Stimulated activated CD4-positive, alpha-beta T cell treated with anti-CD3 and anti-CD28 coated beads, Interleukin-15, amount 100 ng/mL, for 24 hours (primary cell): ENCODE measurements at places on chromosomes 3 and 15.

GRCh38 chr3:124576565-124577493 lies 153.4 kb upstream of the UMPS start:
- no peak for DNase-seq

- no peak for DNase-seq
These were observed 74.8 kb upstream of the RPL32 start for GRCh38 chr3:12916159-12916558.

DNA sequence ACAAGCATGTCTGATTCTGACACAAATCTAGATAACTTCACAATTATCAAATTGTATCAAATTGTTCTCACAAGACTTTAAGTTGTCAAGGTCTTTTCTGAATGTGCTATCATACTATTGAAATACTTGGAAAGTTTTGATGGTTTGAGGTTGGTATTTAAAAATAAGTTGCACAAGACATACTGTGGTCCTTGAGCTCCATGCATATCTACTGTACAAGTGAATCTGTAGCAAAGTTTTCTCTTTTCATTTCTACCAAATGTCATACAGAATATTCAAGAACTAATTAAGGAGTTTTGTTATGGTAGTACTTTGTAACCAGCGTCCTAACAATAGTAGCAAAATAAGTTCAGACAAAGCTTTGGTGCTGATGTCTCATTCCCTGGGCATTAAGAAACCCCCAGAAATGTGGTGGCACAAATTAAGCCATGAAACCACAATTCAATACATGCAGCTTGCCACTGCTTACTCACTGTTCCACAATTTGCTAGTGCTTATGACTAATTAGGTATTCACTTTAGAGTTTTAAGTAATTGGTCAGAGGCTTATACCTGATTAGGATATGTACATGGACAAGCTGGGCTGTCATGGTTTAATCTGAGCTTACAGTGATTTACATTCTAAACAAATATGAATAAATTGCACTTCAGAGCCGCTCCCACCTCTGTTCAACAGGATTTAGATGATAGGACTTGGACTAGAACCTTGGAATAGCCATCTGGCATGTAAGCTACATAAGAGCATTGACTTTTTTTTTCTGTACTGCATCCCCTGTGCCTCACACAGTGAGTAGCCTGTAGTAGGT lies 8.8 kb downstream of the TBC1D23 start:
- peak; percentile 42 for DNase-seq

- DNase-seq = no peak
These were observed 871.9 kb upstream of the GBE1 start for GRCh38 chr3:82633319-82633718.

- peak; percentile 15 for DNase-seq
These were observed 70.5 kb upstream of the KLHL25 start for GRCh38 chr15:85865070-85865684.

DNA sequence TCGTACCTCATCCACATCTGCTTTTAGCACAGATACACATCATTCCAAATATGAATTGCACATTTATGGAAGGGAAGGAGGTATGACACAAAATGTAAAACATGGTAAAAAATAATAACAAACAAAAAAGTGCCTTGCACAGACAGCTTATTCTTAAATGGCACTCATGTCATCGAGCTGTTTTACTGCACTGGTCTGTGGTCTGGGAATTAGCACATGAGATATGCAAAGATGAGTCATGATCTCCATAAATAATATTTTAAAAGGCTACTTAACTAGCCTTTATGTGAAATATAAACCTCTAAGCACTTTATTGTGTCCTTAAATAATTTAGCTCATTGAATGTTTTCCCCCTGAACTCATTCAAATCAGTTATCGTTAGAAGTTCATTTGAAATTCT lies 142.2 kb upstream of the ZNF385D start:
- DNase-seq = no peak

- no peak for DNase-seq
These were observed 28.6 kb downstream of the IL5RA start for GRCh38 chr3:3081381-3082233.

DNA sequence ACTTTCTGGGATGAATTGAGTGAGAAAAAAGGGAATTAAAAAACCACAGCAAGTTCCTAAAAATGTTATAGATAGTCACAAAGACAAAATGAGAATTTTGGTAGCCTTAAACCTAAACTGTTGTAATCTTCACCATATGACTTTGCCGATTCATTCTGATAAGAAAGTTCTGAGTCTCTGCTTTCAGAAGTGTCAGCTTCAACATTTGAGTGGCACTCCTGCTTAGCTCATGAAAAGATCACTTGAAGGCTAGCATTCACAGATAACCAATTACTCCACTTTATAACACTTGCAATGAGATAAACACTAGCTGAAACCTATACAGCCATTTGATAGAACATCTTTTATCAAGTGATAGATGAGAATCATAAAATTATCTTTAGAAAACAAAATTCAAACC lies 288.1 kb upstream of the POU1F1 start:
- no peak for DNase-seq

GRCh38 chr3:8942115-8942514 lies 21.2 kb downstream of the RAD18 start:
- DNase-seq = no peak

DNA sequence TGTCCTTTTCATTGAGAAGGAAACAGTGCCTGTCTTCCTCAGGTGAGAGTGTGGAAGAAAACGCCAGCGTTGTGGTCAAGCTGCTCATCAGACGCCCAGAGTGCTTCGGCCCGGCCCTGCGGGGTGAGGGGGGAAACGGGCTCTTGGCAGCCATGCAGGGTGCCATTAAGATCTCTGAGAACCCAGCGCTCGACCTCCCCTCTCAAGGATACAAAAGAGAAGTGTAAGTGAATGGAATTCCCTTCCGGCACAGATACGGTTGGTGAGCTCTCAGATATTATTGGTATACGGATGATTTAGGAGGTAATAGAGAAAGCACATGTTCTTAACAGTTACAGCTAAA lies 245.7 kb upstream of the CHRM5 start:
- no peak for DNase-seq

DNA sequence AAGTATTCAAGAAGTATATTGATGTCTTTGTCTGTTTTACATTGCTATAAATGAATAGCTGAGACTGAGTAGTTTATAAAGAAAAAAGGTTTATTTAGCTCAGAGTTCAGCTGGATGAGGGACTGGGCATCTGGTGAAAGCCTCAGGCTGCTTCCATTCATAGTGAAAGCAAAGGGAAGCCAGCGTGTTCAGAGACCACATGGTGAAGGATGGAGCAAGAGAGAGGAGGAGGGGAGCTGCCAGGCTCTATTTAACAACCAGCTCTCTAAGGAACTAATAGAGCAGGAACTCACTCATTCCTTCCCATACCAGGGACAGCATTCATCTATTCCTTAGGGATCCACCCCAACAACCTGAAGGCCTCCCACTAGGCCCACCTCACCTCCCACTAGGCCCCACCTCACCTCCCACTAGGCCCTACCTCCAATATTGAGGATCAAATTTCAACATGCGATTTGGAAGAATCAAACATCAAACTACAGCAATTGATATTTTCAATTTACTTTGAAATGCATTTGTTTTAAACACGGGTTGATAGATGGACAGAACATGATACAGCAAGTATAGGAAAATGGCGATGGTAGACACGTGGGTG lies 167.5 kb upstream of the HES1 start:
- DNase-seq = no peak

DNA sequence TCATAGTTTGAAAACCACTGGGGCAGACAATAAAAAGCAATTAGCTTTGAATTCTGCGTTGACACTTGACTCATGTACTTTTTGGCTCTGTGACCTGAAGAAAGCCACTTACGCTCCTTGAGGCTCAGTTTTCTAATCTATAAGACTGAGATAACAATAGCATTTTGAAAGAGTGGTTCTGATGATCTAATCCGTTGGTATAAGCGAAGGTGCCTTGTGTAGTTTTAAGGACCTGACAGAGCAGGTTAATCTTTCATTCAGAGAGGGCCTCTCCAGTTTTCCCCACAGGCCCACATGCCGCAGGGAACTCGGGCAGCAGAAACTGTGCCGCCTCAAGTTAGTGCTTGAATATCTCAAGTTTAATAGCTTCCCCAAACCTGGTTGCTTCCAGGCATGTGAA lies 306.0 kb upstream of the GBE1 start:
- DNase-seq = no peak
